ENCODE measurements at places on chromosomes 7 and 10.
A peak's percentile ranks its signal among the peaks of the same experiment; 100 is the strongest.

- peak; percentile 85 for DNase-seq
These were observed 351.6 kb upstream of the ZMIZ1 start for GRCh38 chr10:78717200-78717599.

GRCh38 chr7:127901895-127902703 is 129.1 kb downstream of the LRRC4 start:
- DNase-seq = no peak

GRCh38 chr10:110163192-110163773 is 44.1 kb upstream of the MXI1 start:
- no peak for DNase-seq

DNA sequence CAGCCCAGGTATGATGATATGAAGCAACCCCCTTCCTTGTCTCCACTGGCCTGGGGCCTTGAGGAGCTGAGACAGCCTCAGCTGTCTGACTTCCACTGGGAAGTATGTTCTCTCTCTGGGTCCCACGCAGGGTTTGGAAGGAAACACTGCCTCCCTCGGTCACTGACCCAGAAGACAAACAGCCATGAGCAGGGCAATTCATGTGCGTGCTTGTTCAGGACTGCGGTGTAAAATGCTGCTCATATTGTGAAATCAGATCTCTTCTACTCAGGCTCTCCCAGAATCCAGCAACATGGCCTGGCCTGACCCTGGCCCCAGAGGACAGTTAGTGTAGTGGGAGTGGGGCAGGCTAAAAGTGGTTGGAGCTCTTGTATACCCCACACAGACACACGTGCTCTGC is 2.8 kb downstream of the CLCN1 start:
- DNase-seq = peak; percentile 25

DNA sequence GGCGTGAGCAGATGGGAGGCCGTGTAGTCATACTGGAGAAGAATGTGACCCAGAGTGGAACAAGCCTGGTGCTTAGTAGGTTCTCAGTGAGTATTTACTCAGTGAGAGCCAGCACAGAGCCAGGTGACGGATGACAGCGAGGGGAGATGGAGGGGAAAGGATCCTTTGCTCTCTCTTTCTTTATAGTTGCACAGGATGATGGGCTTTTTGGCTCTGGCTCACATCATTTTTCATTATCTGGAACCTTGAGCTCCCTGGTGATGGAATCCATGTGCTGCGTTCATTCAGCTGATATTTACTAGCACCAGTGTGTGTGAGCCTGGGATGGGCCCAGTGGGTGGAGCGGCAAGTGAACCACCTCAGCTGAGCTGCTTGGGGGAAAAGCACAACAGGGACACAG is 17.2 kb downstream of the BTBD16 start:
- no peak for DNase-seq

DNA sequence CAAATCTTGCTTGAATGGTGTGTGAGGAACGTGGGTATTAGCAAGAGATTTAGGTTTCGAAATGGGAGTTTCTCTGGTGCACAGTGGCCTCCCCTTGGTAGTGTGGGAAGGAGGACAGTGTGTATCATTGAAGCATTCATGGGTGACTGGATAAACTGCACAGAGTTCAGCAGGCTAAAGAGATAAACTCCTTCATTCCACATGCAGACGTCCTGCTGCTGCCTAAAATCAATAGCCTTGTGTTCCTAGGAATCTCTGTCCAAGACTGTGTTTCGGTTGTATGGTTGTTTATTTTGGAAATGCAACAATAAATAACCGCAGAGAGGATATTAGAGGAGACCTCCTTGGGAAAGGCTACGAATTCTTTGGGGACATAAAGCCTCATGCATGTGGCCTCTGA is 100.9 kb upstream of the FAM171A1 start:
- DNase-seq = no peak

GRCh38 chr10:106991091-106991490 is 173.4 kb downstream of the SORCS1 start:
- DNase-seq = no peak

DNA sequence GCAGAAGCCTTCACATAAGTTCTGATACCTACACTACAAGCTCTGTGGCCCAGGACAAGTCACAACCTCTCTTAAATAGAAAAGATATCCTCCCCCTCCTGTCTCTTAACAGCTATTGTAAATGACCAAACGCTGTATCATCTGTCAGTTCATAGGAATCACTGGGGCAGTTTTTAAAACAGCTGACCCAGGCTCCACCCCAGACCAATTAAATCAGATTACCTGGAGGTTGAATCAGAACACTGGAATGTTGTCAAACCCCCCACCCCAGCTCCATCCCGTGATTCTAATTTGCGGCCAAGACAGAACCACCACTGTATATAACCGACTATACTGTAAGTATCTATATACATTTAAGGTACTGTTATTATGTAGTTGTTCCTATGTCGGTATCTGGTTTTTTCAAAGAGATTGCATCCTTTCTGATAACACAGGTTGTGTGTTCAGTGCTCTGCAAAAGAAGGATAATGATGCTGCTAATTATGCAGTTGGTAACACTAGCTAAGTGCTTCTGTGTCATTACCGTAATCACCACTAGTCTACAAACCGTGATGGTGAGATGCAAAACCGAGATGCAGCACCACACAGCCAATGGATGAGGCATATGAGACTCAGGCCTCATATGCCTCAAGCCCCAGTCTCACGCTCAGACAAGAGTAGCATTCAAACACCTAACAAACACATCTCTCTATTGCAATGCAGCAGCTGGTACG is 47.4 kb downstream of the TNS3 start:
- no peak for DNase-seq

GRCh38 chr7:28986765-28987110 is 28.6 kb upstream of the TRIL start:
- peak; percentile 82 for DNase-seq

GRCh38 chr7:70545214-70545613 is 586.7 kb upstream of the GALNT17 start:
- no peak for DNase-seq

GRCh38 chr7:135512135-135512887 is 2.4 kb upstream of the CNOT4 start:
- peak; percentile 65 for DNase-seq

DNA sequence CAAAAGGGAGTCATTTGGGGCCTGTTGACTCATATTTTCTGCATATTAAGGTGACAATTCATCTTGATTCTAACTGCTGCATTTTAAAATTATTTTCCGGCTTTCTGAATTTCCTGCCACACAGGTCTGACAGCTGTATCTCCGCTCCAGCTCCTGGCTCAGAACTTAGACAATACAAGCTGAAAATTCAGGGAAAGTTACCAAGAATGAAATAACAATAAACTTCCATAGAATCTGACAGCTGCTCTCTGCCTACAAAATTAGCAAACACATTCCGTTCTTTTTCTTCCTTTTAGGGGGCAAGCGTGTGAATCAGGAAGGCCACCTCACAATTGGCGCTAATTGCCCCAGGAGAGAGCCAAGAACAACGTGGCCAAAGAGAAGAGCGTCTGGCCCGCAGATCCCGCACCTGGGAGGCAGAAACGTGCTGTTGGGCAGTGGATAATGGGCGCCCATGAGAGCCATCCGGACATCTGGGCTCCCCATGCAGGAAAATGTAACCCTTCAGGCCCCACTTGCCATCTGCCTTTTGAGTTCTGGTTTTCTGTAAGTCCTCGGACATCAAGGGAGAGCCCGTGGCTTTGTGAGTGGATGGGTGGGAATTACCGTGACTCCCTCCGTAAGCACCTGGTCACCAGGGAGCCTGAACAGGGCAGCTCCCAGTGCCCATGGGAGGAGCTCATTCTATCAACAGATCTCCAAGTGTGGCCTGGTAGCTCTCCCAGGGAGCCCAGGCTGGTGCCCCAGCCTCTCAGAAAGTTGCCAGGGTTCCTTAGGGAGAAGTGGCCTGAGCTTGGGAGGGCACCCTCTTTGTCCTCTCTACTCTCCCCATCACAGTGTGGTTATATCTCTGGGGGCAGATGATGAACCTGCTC is 5.0 kb downstream of the CLRN3 start:
- no peak for DNase-seq
